ENCODE measurements at places on chromosomes 4 and X. TPM values are rescaled to one million over a fixed set of nuclear protein-coding genes. Genes with fewer than 3 reads are reported as not detected.

The OSTC gene
- 277 TPM for total RNA-seq

DNA sequence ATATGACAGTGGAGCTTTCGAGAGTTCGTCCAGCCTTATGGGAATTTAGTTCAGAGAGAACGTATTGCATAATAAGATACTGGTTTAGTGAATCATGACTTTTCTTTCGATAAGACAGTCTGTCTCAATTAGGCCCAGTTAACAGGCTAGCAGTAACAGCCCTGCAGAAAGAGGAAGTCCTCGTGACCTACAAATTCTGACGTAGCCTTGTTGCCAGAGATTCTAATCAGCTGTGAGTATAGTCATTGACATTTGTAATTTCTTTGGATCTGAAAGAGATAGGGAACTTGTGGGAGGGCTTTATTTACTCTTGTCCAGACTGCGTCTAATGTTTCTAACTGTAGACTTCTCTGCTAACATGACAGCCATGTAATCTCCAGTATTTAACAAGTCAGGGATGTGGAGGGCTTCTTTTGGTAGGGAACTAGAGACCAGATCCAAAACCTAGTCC lies 15.8 kb downstream of the ART3 start:
- DNase-seq = peak; percentile 98

- DNase-seq = no peak
Measured at GRCh38 chrX:145613894-145614293, 203.7 kb upstream of the SLITRK2 start.

DNA sequence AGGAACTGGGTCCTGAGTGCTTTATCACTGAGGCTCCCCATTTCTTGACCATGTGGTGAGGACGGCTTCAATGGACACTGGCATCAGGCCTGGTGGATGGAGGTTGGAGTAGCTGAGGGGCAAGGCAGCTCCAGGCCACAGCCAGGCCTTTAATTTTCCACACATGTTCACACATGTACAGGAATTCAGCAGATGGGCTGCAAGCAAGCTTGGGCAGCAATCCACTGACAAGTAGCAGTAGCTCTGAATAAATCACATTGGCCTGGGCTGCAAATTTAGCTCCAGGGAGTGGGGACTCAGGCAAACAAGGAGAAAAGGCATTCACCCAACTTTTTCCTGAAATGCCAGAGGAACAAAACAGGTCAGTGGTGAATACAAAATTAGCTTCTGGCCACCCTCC lies 107.8 kb upstream of the SCML1 start:
- DNase-seq = no peak

The PCDH11X gene
- total RNA-seq = not detected

GRCh38 chr4:55029821-55030503 lies 95.4 kb downstream of the KDR start:
- no peak for DNase-seq

The MAB21L2 gene
- under 0.01 TPM for total RNA-seq
